ENCODE measurements at places on chromosomes 5 and 9. TPM values are rescaled to one million over a fixed set of nuclear protein-coding genes. Genes with fewer than 3 reads are reported as not detected.

DNA sequence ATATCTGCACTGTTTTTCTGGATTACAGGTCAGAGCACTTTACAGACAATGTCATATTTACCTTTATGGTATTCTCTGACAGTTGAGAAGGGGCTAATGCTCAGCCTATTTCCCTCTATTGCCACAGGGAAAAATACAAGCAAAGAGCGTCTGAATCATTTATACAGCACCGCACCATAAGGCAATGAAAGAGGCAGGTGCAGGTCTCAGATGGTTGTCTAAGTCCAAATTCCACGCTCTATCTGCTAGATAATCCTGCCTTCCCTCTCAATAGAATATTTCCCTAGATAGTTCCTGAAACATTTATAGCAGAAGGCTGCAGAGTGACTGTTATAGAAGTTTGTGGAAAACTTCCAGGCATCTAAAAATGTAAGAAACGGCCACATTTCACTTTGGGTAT, 446.1 kb upstream of the CDH6 start:
- no peaks in the 10 kb centered on the region for H3K27me3 ChIP-seq
- no peak for DNase-seq
- H3K4me1 ChIP-seq, result no peaks in the 10 kb centered on the region
- H3K36me3 ChIP-seq, result no peaks in the 10 kb centered on the region

DNA sequence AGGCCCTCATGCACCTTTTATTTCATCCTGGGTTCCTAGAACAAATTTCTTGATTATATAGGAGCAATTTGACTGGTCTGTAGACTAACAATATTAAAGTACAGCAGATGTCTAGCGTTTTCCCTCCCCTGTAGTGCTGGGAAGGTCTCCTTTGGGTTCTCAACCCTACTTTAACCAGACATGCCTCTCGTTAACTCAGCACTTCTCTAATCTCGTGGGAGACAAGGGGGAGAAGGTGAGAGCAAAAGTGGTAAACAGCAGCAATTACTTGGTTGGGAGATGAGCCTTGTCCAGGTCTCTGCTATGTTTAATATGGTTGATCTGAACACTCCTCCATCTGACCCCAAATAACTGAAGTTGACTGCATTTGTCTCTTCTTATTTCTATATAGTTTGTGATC, 22.0 kb downstream of the CETN3 start:
- no peaks in the 10 kb centered on the region for H3K4me1 ChIP-seq
- no peak overlapping the region for H3K27ac ChIP-seq
- H3K27me3 ChIP-seq, result no peaks in the 10 kb centered on the region
- H3K4me3 ChIP-seq, result no peak overlapping the region
- DNase-seq, result no peak

GRCh38 chr5:171023508-171023907, 161.7 kb downstream of the RANBP17 start:
- no peaks in the 10 kb centered on the region for H3K27me3 ChIP-seq
- no peaks in the 10 kb centered on the region for H3K4me1 ChIP-seq
- H3K36me3 ChIP-seq, result no peaks in the 10 kb centered on the region
- no peak for DNase-seq

DNA sequence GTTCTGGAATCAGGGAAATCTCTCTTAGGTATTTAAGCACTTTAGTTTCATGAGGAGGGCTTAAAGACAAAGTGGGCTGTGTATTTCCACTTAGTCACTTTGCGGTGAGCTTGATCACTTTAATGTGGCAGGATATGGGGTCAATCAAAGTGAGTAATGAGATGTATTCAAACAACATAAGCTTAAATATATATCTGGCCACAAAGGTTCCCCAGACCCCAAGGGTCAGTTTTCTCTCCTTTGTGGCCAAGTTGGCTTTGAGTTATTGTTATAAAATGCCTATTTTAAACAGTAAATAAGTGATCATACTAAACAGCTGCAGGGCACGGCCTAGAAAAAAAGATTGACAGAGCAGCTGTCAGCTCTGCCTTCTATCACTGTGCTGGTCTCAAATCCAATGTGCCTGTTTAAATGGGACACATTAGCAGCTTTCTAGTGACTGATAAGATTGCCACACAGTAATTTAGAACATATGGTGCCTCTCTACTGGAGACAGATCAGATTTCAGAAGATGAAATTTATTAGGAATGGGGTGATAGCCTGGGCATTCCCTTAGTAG, 363.9 kb downstream of the AGTPBP1 start:
- H3K27ac ChIP-seq, result no peak overlapping the region
- no peak for DNase-seq
- no peaks in the 10 kb centered on the region for H3K36me3 ChIP-seq

DNA sequence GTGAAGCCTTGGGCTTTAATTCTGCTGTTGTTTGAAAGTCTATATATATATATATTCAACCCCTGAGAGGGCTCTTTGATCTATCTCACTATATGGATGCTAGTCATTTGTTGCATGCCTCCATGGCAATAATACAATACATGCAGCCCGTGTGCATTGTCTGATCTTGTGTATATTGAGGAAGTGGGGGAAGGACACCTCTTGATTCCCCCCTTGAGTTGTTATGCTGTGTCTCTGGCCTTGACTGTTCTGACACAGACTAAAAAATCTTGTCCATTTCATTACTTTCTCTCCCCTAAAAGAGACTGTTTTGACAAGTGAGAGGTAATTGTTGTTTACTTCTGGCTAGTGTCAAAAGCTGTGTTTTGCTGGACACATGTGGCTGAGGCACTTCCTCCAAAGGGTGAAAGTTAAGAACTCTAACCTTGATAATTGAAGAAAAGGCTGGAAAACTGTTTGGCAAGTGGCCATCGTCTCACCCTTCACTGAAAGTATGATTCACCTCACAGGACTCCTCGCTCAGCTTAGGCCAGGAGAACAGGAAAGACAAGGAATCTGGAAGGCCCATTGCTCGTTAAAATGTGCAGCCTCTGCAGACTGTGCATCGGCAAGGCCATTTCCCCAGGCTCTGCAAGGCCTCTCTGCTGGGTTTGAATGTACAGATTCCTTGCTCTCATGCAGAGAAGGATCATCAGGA, 304.0 kb downstream of the PRELID2 start:
- DNase-seq, result no peak
- no peaks in the 10 kb centered on the region for H3K36me3 ChIP-seq
- no peak overlapping the region for H3K27ac ChIP-seq
- no peaks in the 10 kb centered on the region for H3K4me1 ChIP-seq
- H3K4me3 ChIP-seq, result no peak overlapping the region
- H3K27me3 ChIP-seq, result no peaks in the 10 kb centered on the region

- peaks cover 5% of the 10 kb centered on the region for H3K4me1 ChIP-seq
- no peaks in the 10 kb centered on the region for H3K36me3 ChIP-seq
- no peak for DNase-seq
- peak overlapping the region; percentile 93 for H3K27ac ChIP-seq
- no peaks in the 10 kb centered on the region for H3K27me3 ChIP-seq
- peak overlapping the region; percentile 86 for H3K4me3 ChIP-seq
These were observed 433 bp upstream of the PTAR1 start for GRCh38 chr9:69760278-69760610.

DNA sequence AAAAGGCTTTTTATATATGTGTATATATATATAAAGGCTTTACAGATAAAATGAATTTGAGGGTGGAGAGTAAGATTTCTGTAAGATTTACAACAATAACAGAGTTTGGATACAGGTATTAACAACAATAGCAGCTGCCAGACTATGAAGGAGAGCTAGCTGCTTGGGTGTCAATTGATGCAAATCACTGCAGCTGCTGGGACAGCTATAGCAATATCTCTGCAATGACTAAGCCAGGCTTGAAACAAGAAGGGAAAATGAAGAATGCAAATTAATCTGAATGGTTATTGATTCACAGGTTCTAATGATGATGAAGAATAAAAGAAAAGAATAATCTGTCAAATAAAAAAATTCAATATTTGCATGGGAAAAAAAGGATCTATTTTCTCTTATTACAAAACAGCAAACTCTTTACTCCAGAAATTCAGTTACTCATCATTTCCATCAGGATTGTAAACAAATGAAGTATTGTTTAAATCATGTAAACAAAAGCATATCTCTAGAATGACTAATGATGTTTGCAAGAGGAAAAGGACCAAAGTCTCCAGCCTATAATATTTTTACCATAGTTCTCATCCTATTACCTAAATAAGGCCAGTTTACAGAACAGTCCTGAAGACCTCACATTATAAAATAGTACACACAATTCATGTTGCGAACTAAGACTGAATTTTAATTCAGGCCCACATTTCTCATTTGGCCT, 219.0 kb downstream of the HTR1A start:
- H3K27me3 ChIP-seq, result no peaks in the 10 kb centered on the region
- H3K27ac ChIP-seq, result no peak overlapping the region
- H3K4me3 ChIP-seq, result no peak overlapping the region
- no peaks in the 10 kb centered on the region for H3K4me1 ChIP-seq
- no peaks in the 10 kb centered on the region for H3K36me3 ChIP-seq

DNA sequence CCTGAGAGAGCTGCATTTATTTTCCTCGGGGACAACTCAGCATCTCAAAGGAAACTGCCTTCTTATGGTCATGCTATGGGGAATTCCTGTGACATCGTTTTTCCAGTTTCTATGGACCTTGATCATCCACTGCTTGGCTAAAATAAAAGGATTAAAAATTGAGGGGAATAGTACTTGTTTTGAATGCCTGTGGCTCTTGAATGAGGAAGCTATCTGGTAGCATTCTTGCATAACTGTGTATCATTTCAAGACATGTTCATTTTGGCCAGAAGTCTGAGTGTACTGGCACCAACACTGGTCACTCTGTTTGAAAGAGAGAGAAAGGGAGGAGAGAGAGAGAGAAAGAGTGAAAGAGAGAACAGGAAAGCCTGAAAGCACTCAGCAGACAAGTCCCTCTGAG, 116.7 kb downstream of the DOCK2 start:
- no peak overlapping the region for H3K27ac ChIP-seq
- H3K27me3 ChIP-seq, result no peaks in the 10 kb centered on the region
- no peak for DNase-seq
- H3K4me3 ChIP-seq, result no peak overlapping the region

- no peaks in the 10 kb centered on the region for H3K36me3 ChIP-seq
- DNase-seq, result no peak
- H3K4me3 ChIP-seq, result no peak overlapping the region
- H3K4me1 ChIP-seq, result no peaks in the 10 kb centered on the region
- no peak overlapping the region for H3K27ac ChIP-seq
These were observed 662.4 kb upstream of the PTPRD start for GRCh38 chr9:11275158-11275695.

- H3K36me3 ChIP-seq, result no peaks in the 10 kb centered on the region
- H3K4me3 ChIP-seq, result no peak overlapping the region
- H3K27me3 ChIP-seq, result no peaks in the 10 kb centered on the region
- DNase-seq, result no peak
- H3K4me1 ChIP-seq, result no peaks in the 10 kb centered on the region
These were observed 164.3 kb upstream of the ST8SIA4 start for GRCh38 chr5:101067429-101067828.

DNA sequence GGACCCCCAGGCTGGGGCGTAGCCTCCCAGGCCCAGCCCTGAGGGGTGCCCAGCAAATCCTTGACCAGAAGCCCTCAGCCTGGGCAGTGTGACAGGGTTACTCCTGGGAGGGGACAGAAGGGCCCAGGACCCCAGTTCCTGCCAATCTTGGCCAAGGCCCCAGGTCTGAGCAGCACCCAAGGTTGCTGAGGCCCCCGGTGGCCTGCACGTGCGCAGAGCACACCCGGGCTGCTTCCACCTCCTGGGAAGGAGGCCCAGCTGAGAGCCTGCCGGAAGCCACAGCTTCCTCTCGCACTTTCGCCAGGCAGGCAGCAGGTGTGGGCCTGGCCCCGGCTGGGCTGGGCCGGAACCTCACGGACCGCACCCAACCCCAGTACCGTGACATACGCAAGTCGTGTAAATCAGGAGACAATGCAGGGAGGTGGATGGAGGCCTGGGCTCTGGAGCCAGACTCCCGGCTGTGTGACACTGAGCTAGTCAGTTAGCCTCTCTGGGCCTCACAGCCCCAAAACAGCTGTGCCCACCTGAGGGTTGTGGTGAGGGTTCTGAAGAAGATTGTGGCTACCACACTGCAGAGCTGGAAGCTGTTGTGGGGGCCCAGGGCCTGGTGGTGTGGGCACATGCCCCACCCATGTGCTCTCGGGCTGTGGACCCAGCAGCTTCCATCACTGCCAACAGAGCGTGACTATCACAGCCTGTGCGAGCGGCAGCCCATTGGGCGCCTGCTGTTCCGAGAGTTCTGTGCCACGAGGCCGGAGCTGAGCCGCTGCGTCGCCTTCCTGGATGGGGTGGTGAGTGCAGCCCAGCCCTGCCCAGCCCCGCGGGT, 5.1 kb downstream of the GRK6 start:
- H3K36me3 ChIP-seq, result peaks cover 16% of the 10 kb centered on the region
- H3K27me3 ChIP-seq, result no peaks in the 10 kb centered on the region
- DNase-seq, result no peak
- H3K27ac ChIP-seq, result peak overlapping the region; percentile 57

DNA sequence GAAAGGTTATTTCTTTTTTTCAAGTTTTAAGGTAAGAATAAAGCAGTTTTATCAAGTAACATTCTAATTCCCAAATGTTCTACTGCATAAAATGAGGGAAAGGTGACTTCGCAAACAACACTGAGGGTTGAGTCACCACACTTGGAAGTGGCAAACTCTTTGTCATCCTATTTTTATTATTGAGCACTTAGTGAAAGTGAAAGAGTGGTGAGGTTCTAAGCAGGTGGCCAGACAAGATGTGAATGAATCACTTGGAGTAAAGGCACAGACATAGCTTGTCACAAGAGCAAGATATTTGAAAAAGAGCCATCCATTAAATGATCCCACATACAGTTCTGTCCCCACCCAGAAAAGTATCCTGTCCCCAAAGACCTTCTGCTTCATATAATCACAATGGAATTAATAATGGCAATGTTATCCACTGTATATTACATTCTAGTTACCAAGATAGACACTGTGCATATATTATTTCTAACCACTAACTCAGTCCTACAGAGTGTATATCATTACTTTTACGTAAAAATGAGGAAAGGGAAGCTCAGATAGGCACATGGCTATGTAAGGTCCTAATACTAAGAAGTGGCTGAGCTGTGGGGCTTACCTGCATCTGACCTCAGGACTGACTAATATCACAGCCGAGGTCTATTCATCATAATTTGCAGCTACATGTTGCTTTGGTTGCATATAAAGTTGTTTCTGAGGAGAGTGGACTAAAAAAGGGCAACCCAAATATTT, 730.4 kb upstream of the MEF2C start:
- H3K27ac ChIP-seq, result no peak overlapping the region
- H3K27me3 ChIP-seq, result no peaks in the 10 kb centered on the region

DNA sequence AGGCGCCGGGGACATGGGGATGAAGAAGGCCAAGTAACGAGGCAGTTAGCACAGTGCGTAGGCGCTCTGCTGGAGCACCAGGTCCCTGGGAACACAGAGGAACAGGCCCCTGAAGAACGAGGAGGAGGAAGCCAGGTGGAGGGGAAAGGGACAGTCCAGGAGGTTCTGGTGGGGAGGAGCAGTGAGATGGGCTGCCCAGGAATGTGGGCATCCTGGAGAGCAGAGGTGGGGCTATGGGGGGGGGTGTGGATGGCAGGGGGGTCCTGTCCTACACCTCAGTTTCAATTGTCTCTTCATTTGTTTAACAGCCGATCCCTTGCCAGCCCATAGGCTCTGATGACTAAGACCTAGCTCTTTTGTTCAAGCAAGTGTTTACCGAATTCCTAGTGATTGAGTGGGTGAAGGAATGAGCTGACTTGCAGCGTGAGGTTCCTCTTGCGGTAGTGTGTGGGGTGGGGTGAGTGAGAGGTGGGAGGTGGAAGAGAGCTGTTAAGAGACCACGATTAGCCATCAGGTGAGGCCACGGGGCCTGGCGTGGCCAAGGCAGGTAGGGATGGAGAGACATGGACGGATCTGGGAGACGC, 8.4 kb upstream of the PHYHD1 start:
- H3K27me3 ChIP-seq, result no peaks in the 10 kb centered on the region
- peaks cover 42% of the 10 kb centered on the region for H3K4me1 ChIP-seq
- peak overlapping the region; percentile 54 for H3K27ac ChIP-seq
- H3K4me3 ChIP-seq, result no peak overlapping the region
- DNase-seq, result no peak
- H3K36me3 ChIP-seq, result peaks cover 32% of the 10 kb centered on the region

Gene HAPLN1
- not detected for total RNA-seq

Gene INSL4
- total RNA-seq, result not detected

Gene ARID3C
- 2.6 TPM for total RNA-seq

Gene STPG3
- total RNA-seq, result not detected
